Activated naive CD4-positive, alpha-beta T cell treated with anti-CD3 and anti-CD28 coated beads for 36 hours (primary cell): ENCODE measurements at places on chromosomes 1 and 21.
A peak's percentile ranks its signal among the peaks of the same experiment; 100 is the strongest.

DNA sequence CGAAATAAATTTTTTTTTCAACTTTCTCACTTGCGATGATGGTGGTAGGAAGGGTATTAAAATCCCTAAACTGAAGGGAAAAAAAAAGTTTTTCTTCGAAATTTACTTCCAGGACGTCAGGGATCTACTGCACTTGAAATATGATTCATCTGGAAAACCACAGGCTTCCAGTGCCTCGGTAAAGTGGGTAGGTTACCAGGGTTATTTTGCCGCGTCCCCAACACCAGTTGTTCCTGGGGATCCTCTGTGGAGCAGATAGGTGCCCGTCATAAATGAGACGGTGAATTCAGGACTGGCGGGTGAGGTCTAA, 773 bp downstream of the RABIF start:
- no peak for DNase-seq

DNA sequence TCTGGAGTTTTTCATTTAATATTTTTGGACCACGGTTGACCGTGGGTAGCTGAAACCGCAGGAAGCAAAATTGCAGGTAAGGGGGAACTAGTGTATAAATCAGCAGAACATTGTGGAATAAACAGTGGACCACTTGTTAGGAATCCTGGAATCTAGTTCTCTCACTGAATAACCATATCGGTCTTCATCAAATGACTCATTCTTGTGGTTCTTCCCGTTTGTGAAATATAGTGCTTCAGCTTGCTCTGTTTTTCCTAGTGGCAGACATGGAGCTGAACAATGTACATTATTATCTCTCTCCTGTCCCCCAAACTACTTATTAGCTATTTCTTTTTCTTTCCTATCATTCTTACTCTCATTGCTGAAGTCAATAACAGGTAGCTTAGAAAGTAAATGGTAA, 61.9 kb downstream of the HSPA13 start:
- no peak for DNase-seq

DNA sequence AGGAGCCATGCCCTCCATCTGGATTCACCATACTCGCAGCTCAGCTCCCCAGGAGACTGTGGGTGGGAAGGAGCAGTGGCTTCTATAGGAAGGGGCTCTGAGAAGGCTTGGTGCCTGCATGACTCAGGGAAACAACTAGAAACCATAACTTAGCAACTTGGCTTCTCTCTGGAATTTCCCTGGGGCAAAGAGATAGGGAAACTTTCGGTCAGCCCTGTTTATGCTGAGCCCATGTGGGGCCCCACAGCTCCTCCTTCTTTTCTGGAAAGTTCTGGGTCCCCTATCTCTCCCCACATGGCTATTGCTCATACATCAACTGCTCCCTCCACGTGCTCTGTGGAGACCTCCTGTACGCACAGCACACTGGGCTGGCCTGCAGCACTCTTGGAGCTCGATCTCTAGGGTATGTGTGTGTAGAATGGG, 39.3 kb downstream of the PLEKHA6 start:
- peak; percentile 43 for DNase-seq

GRCh38 chr1:85356130-85356529, 79.7 kb upstream of the BCL10 start:
- no peak for DNase-seq

DNA sequence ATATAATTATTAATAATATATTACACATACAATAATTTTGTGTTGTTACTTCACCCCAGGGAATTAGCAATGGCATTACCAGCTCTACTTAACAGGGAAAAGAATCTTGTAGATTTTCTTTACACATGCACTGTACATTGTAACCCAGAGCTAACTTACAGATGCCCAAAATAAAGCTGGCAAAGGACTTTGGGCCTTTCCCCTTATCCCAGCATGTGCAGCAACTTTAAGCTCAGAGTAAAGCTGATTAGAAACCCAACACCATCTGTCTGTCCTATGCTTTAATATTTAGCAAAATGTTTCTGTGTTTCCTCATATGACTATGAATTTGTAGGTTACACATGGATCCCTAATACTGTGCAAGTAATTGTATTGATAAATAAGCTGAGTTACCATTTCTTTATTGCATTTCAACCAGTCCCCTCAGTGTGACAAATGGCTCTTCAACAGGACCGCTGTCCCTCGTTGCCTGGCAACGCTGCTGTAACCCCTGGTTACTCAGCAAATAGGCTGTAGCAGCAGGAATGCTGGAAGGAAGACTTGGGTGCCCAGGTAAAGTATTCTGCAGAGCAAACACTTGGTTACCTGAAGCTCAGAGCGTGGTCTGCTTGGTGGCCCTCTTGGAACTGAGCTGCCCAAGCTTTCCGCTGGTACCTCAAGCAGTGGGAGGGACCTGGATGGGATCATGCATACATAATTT, at the start of gene USH2A:
Gene USH2A, minus strand, starts transcription at position 628 of the 700 bp plus-strand sequence. CDS start 1,112 bp downstream, outside the sequence.
- DNase-seq, result no peak

- no peak for DNase-seq
Measured at GRCh38 chr1:74534241-74534640, 21.8 kb upstream of the LRRC53 start.

DNA sequence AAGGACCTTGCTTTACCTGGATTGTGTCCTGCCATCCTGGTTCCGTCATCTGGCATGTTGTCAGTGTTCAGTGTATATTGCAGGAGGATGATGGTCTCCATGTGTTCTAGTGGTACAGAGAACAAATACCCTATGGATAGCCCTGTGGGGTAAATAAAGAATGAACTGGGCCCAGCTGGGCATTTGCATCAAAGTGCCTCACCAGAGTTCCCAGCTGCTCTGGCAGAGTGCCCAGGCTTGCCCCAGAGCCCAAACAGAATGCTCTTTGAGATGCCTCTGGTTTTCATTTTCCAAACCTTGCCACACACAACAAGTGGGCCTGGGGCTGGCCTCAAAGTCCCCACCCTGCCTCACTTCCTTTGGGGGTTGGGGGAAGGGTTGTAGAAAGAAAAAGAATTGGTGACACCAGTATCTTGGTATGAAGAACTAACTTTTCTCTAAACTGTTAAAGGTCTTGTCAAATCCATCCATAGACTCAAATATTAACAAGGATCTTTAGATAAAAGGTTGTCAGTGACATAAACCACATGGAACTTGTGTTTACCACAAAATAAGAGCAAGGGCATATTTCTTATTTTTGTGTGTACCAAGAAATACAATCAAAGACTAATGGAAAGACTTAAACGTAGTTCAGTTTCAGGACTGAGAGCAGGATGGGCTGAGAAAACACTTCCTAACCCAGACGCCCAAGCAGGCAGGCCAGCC, 82.2 kb downstream of the LMO4 start:
- no peak for DNase-seq

DNA sequence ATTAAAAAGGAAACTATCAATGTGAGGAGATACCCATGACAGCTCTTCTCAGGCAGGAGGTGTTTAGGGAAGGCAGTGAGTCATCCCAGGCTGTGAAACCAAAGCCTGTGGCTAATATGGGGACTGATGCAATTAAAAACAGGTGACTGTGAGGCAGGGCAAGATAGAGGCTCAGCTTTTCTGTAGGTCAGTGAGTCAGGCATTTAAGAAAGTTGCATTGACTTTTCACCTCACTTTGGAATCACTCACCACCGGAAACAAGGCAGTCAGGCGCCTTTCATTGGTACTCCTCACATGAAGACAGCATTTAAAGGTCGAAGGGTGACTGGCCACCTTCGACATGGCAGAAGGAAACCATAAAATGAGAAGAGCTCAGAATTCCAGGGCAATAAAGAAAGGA, 54.5 kb downstream of the PAPPA2 start:
- peak; percentile 8 for DNase-seq

GRCh38 chr1:167057241-167057688, 32.9 kb downstream of the GPA33 start:
- DNase-seq, result peak; percentile 76

- no peak for DNase-seq
Measured at GRCh38 chr1:152577168-152577567, 3.1 kb downstream of the LCE3D start.

- DNase-seq, result no peak
Measured at GRCh38 chr1:234265861-234266260, 107.4 kb upstream of the COA6 start.

DNA sequence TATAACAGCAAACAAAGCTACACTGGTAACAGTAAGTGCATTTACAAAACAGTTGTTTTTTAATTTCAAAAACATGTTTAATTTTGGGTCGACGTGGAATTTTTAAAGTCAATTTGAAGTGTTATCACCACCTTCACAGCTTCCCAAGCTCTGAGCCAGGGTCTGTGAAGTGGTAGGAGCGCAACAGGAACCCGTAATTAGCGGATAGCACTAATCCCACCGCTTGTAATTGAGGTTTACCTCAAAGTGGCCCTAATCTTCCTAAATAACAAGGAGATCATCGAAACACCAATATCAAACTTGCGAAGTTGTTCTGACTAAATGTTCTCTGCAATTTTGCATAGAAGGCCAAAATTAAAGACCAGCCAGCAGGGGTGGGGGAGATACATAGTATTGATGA, 18.8 kb downstream of the LBR start:
- no peak for DNase-seq

- peak; percentile 67 for DNase-seq
Measured at GRCh38 chr21:35015435-35016024, 33.6 kb downstream of the RUNX1 start.

DNA sequence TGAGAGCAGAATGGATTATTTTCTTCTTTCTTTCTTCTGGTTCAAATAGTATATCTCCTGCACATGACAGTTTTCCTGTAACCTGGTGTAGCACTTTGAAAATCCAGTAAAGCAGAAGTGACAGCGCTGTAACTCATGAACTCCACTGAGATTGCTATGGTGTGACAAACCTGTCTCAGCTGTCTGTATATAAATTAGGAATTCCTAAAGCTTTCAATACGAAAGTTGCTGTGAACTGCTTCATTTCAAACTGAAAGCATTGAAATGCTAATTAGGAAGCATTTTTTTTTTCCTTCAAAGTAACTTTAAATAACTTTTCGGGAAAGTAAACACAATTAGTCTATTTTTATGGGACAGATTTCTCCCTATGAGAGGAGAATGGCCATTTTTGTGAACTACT, 646.9 kb upstream of the ZP4 start:
- DNase-seq, result no peak

DNA sequence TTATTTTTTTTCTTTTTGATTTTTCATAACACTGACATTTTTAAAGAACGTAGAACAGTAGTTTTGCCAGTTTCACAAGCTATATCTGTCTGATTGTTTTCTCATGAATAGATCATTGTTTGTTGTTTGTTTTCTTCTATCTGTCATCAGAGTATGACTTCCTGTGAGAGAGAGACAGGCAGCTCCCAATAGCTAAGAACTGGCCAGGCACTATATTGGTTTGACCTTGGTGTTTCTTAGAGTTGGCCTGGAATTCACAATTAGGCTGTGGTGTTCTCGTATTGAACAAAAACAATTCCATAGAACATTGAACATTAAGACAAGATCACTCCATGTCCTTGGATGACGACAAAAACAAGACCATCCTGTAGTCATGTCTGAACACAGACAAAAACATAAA, 43.4 kb downstream of the RPS6KC1 start:
- DNase-seq, result no peak

GRCh38 chr1:202304375-202304774, 37.4 kb downstream of the UBE2T start:
- DNase-seq, result no peak

GRCh38 chr1:155729031-155729898, 40.4 kb downstream of the DAP3 start:
- DNase-seq, result peak; percentile 49

DNA sequence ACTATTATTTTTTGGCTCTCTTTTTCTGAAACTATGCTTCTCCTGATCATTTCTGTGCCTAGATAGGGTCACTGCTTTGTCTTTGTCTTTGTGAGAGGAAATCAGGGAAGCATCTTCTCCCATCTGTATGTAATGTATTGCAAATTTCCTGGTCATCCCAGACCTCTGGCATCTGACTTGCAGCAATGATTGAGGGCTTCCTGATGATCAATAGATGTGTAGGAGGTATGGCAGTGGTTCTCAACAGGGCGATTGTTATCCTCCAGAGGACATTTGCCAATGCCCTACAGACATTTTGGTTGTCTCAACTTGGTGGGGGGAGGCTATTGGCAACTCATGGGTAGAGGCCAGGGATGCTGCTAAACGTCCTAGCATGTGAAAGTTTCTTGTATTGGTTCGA, 64.7 kb downstream of the RGL1 start:
- DNase-seq, result no peak

DNA sequence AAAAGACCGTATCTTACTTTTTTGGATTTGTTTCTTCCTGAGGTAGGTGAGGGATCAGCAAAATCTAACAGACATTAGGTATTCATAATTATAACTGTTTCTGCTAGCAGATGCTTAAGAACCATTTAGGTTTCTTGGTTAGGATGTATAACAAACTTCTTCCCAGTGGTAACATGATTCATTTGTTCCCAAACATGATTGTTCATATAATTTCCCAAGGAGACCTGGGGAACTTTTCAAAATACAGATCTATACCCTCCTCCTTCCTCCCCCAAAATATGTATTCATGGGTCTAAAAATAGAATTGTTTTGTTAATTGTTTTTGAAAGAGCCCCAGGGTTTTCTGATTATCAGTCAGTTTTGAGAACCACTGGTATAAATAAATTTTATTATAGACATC, 228.2 kb downstream of the COP1 start:
- no peak for DNase-seq

DNA sequence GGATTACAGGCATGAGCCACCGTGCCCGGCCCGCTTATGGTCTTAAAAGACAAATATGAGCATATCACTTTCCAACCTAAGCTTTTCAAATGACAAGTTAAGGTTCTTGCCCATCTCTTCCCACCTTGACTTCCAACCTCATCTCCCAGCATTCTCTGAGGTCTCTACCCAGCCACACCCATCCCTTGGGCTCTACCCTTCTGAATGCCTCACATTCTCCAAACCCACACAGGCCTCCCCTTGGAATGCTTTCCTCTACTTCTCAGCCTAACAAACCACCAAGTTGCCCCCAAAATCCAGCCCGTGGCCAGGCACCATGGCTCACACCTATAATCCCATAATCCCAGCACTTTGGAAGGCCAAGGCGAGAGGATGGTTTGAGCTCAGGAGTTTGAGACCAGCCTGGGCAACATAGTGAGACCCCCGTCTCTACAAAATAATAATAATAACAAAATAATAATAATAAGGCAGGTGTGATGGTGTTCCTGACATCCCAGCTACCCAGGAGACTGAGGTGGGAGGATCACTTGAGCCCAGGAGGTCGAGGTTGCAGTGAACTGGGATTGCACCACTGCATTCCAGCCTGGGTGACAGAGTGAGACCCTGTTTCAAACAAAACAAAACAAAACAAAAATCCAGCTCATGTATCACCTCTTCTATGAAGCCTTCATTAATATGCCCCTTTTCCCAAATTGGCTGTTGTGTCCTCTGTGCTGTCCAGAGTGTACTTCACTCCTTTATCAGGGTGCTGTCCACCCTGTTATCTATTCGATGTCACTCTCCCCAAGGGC, 11.2 kb downstream of the DCST2 start:
- no peak for DNase-seq

- DNase-seq, result no peak
Measured at GRCh38 chr1:28064064-28064463, 24.3 kb downstream of the EYA3 start.

DNA sequence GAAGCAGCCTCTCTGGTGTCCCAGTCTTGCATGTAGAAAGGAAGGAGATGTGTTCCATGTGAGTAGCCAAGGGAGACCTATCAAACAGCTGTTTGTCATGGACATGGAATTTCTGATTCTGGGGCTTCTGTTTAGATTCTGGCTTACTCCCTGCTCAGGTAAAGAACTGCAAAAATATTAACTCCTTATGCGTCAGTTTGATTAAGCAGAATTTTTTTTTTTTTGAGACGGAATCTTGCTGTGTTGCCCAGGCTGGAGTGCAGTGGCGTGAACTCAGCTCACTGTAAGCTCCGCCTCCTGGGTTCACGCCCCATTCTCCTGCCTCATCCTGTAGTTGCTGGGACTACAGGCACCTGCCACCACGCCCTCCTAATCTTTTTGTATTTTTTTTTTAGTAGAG, 6.8 kb downstream of the ARV1 start:
- DNase-seq, result no peak

- no peak for DNase-seq
Measured at GRCh38 chr1:151902858-151903257, 6.5 kb downstream of the THEM4 start.
